Stromal cell of bone marrow (primary cell): ENCODE measurements at places on chromosomes 7 and 10.

- no peak for DNase-seq
These were observed 20.7 kb downstream of the KCNH2 start for GRCh38 chr7:150957133-150958020.

- DNase-seq = no peak
These were observed 97.0 kb upstream of the NPVF start for GRCh38 chr7:25325186-25325757.

DNA sequence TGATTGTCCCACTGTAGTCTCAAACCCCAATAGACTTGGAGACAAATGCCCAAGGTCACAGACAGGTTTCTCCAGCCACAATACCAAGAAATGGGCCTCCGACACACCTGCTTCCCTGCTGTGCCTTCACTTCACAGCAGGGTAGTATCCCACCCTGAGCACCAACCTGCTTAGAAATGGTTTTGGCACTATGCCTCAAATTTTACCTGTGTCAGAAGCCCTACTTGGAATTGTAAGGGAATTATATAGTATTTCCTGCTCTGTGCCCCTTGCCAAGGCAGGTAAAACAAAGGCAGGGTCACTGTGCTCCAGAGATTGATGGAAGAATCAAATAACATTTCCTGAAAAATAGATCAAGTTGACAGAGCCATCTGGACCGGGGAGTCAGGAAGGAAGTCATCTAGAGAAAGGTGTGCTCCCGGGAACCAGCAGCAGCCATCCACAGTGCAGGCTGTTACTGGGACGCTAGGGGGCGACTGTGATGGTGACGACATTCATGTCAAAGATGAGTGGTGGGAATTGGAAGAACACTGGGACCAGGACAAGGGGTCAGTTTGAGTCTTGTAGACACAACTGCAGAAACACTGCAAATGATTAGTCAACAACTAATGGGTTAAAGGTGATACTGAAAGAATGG is 117.8 kb upstream of the AKR1E2 start:
- DNase-seq = no peak

DNA sequence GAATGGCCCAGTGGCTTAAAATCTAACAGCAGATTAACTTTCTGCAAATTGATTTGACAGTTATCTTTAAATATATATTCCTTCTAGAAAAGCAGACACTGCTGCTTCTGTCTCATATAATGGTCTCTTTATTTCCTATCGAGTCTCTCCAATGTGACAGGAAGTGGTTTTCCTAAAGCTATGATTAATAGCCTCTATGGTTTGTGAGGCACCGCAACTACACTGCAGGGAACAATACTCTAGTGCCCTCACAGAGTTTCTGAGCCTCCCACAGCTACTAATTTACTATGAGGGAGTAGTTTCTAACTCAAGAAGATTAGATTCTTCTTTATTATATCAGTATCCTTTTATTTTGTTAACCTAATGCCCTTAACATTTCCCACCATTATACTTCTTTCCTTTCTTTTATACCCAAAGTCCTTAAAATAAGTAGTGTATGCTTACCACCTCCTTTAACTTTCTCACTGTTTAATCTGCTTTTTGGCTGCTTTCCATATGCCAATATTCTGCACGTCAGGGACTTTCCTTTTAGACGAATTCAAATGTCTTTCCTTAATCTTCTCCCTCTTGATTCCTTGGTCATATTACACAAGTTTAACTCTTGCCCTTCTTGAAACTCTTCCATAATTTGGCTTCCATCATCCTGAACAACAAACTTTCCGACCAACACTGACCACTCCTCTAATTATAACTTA is 23.8 kb upstream of the AHR start:
- peak; percentile 41 for DNase-seq

GRCh38 chr7:92276460-92276864 is 30.7 kb downstream of the ANKIB1 start:
- DNase-seq = no peak

DNA sequence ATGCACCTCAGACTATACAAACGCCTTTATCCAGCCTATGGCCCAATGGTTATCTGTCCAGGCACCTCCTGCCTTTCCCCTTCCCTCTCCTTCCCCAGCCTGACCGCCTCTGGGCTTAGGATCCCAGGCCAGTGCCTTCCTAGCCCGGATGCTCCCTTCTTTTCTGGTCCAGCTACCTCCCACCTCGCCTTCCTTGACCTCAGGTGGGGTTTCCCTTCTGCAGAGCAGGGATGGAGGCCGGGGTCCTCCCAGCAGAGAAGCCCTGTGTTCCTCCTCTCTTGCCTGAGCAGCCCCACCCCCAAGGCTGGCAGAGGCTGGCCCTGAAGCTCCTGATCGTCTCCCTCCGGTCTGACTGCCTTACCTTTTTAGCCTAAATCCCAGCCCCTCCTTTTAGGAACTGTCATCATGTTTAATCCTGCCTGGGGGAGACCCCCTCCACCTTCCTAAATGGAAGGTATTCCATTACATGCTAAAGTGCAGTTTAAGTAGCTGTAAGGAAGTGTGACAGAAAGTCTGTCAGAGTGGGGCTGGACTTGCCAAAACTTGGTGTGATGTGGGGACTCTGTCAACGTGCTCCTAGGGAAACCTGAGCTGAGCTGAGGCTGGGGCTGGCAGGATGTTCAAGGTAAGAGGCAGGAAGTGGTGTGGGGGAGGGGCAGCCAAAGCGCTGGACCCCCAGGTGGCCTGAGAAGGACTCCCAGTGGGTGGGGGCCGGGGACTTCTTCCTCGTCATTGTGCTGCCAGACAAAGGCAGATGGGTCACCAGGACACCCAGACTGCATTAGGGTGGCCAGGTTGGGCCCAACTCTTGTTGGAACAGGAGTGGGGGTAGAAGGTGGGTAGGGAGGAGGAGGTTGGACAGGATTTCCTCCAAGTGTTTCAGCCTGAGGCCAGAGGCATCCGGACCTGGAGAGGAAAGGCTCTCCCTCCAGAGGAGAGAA is 39.5 kb downstream of the LBX1 start:
- DNase-seq = no peak

GRCh38 chr10:101845893-101846292 is 2.3 kb upstream of the KCNIP2 start:
- no peak for DNase-seq

DNA sequence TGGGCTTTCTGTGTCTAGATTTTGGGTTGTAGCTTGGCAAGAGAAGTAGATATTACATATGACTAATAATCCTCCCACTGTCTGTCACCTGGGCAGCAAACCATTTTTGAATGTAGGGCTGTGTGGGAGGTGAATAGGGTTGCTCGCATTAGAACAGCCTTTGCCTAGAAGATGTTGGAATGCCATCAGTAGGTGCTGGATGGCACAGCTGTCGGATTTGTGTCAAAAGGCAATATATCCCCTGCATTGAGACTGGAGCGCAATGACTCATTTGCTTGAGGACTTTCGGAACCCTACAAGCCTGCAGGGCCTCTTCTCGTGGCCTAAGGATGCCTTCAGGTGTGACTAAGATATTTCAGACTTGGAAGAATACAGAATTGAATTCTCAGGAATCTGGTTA is 323.8 kb downstream of the GPR158 start:
- no peak for DNase-seq

DNA sequence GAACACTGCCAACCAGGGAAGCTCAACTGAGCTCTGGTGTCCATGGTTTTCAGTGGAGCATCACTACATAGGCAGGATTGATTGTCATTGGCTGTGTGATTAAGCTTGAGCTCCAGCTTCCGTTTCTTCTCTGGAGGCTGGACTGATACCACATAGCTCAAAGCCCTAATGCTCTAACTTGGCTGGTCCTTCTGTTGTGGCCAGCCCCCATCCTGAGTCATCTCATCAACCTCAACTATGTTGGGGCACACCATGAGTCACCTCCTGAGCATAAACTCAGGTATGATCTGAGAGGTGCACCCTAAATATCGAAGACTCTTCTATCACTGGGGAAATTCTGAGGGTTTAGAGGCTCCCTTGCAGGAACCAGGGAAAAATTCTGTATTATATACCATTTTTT is 114.5 kb upstream of the INHBA start:
- DNase-seq = no peak

DNA sequence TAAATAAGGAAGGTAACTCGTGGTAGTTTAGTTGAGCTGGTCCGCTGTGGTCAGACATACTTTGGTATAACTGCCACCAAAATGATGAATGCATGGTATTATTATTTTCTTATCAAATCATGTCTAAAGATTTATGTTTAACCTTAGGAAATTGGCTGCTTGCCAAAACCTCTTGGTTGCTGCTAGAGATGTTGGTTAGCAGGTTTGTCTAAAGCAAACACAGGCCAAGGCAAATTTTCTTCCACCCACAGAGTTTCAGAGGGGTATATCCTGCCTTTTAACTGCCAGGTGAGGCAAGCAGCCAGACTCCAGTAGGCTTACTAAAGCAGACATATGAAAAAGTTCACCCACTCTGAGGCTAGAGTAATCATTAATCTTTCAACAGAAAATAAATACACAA is 101.4 kb downstream of the SEMA3E start:
- no peak for DNase-seq

DNA sequence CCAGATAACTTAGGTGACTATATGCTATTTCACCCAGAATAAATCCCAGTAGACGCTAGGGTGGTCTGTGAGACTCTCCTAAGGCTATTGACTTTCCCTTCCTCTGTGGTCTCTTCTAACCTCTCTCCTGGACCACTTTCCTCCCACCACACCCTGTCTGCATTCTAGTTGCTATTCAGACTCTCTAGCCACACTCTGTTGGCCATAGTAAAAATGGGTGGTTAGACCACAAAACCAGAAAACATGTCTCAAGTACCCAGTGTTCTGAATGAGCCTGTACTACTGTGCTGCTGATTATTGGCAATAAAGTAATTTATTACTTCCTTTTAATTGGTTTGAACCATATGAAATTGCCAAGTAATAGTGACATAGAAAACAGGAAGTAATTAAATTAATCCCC is 240.8 kb downstream of the KIF20B start:
- no peak for DNase-seq

DNA sequence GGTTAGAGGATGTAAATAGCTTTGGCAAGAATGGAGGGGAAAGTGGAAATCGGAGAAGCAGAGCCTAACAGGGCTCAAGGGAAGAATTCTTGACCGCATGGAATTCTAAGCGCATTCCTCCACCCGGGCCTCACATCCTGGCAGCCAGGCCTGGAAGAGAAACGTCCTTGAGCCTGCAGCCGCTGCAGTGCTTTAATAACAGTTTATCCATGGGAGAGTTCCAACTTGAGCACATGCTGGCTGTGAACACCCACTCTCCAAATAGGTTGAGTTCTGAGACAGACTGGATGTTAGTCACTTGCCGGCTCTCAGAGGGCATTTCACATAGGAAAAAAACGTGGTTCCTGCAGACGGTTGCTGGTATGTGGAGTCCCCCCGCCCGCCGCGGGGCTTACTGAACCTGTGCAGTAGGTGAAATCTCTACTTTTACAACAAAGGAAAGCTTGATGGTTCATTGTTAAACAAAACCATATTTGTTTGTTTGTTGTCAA is 61.4 kb upstream of the STEAP1B start:
- DNase-seq = peak; percentile 99

GRCh38 chr10:87068281-87068680 is 26.4 kb downstream of the GLUD1 start:
- DNase-seq = no peak

GRCh38 chr7:118085000-118085399 is 99.0 kb upstream of the LSM8 start:
- DNase-seq = no peak

DNA sequence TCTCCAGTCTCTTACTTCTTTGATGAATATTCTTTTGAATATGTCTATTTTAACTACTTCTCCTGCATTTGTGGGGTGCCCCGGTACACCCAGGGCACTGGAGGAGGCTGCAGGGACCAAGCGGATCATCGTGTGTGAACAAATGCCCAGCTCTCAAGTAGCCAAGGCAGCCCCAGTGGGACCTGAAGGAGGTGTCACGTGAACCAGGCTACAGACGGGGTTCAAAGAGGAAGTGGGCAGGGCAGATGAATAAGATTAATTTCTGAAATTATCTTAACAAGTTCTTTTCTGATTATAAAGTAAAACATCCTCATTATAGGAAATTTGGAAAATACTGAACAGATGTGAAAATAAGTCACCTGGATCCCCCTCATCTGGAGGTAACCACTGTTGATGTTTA is 78.4 kb upstream of the DUSP5 start:
- no peak for DNase-seq

- no peak for DNase-seq
These were observed 4.7 kb downstream of the NPTX2 start for GRCh38 chr7:98621573-98622482.

- DNase-seq = no peak
These were observed 604.5 kb downstream of the INHBA start for GRCh38 chr7:41098402-41098801.

GRCh38 chr10:108852211-108852610 is 1071.1 kb downstream of the XPNPEP1 start:
- DNase-seq = no peak

DNA sequence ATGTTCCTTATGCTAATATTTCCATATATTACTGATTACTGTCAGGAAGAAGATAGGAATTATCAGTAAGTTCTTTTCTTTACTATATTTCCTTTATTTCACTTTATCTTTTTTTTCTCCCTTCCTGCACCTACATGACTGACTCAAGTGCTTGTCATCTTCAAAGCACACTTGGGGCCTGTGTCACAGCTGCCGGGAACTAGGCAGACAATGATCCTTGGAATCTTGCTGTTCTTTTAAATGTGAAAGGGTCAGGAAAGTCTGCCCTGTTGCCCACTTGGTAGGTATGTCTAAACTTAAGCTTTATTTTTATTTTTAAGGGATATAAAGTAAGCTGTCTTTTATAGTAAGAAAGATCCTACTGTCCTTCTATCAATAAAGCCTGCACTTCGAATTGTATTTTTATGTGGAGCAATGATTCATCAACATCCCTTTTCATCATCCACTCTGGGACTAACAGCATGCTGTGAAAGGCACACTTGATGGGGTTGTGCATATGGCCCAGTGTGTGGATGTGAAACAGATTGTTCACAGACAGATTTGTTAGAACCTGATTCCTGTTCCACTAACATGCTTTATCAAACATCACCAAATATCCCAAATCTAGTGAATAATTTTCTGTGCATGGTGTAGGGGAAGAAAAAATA is 556.9 kb downstream of the DNAJB9 start:
- no peak for DNase-seq

- DNase-seq = no peak
These were observed 82.5 kb upstream of the SH2B2 start for GRCh38 chr7:102204212-102204611.

DNA sequence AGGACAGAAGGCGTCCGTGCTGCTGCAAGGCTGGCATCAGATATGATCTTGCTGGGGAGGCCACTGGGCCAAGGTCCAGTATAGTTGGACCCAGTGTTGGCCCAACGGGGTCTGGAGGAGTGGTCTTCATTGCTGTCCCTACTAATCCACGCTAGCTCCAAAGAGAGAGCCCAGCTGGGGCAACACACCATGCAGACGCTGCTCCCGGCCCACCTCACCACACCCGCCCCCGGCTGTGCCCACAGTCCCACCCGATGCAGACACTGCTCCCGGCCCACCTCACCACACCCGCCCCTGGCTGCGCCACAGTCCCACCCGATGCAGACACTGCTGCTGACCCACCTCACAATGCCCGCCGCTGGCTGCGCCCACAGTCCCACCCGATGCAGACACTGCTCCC is 121.5 kb downstream of the VIPR2 start:
- DNase-seq = no peak

DNA sequence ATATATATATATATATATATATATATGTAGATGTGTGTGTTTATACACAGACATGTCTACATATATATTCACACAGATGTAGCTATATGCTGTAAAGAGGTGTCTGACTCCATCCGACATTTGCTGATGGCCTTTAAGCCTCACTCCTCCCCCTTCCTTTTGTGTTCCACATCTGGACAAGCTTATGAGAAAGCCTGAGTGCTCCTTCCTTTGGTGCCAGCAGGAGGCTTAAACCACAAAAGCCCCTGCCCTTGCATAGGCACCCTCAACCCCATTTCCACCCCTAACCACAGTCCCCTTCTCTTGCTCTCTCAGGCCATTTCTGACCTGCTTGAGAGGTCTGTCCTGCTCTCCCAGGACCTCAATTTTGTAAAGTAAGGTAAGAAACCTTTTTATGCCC is 98.7 kb downstream of the SVOPL start:
- DNase-seq = no peak
